Small intestine (tissue), 16 donors: ENCODE measurements at places on chromosomes 1 and 21. TPM values are rescaled to one million over a fixed set of nuclear protein-coding genes. Genes with fewer than 3 reads are reported as not detected.

FLG2 gene
- not detected for polyA plus RNA-seq

ETV3L gene
- not detected for polyA plus RNA-seq

DNA sequence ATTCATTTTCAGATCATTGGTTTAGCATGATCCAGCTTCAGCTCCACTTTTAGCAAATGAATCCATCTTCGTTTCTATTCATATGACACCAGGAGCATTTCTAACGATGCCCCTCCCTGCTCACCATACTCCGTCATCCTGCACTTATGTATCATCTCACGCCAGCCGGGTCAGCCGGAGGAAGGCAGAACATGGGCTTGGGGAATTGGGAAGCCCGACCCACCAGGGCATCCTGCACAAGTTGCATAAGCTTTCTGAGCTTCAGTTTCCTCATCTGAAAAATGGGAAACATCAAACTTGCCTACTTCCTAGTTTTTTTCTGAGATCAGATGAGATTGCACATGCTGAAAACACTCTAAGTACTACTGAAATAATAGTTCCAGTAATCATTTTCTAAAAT is 194.7 kb downstream of the AK5 start:
- no peak overlapping the region for H3K4me3 ChIP-seq
- no peaks in the 10 kb centered on the region for H3K36me3 ChIP-seq
- no peak overlapping the region for H3K27ac ChIP-seq

GRCh38 chr1:29062157-29062942 is 61.4 kb downstream of the TMEM200B start:
- H3K36me3 ChIP-seq, result peaks cover 7% of the 10 kb centered on the region
- no peaks in the 10 kb centered on the region for H3K27me3 ChIP-seq
- H3K27ac ChIP-seq, result no peak overlapping the region
- no peak overlapping the region for H3K4me3 ChIP-seq
- H3K4me1 ChIP-seq, result no peaks in the 10 kb centered on the region

DNA sequence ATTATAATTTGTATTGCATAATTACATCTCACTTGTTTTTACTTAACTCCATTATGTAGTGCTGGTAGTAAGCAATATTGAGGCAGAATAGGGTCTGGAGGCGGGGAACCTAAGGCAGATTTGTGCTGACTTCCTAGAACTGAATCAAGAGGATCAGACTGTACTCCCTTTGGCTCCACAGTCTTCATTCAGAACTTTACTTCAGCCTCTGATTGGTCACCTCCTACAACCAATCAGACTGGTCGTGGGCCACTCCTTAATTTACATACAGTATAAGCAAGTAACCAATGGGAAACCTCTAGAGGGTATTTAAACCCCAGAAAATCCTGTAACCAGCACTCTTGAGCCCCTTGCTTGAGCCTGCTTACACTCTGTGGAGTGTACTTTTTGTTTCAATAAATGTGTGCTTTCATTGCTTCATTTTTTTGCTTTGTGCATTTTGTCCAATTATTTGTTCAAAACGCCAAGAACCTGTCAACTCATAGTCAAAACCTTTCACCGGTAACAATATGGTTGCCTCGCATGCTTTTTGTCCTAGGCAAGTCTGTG is 31.6 kb downstream of the ZBTB8OS start:
- no peaks in the 10 kb centered on the region for H3K4me1 ChIP-seq
- peak; percentile 2 for DNase-seq
- no peak overlapping the region for H3K4me3 ChIP-seq
- no peaks in the 10 kb centered on the region for H3K27me3 ChIP-seq
